ENCODE measurements at places on chromosomes 3 and 15. TPM values are rescaled to one million over a fixed set of nuclear protein-coding genes. Genes with fewer than 3 reads are reported as not detected.

Gene IL17RB
- total RNA-seq: under 0.01 TPM

Gene FBXO40
- not detected for total RNA-seq

Gene COL6A6
- total RNA-seq: not detected

Gene PLSCR5
- total RNA-seq: not detected

Gene LRRC2
- total RNA-seq: 4.7 TPM

Gene SNTN
- not detected for total RNA-seq

Gene SERF2
- total RNA-seq: 526 TPM

Gene NR1D2
- 41.0 TPM for total RNA-seq

Gene CASR
- not detected for total RNA-seq

Gene SNRK
- 23.1 TPM for total RNA-seq

Gene SMCO1
- total RNA-seq: not detected
